ENCODE measurements at places on chromosomes 2 and 18.

- DNase-seq = no peak
Measured at GRCh38 chr2:108436976-108437375, 12.0 kb upstream of the GCC2 start.

DNA sequence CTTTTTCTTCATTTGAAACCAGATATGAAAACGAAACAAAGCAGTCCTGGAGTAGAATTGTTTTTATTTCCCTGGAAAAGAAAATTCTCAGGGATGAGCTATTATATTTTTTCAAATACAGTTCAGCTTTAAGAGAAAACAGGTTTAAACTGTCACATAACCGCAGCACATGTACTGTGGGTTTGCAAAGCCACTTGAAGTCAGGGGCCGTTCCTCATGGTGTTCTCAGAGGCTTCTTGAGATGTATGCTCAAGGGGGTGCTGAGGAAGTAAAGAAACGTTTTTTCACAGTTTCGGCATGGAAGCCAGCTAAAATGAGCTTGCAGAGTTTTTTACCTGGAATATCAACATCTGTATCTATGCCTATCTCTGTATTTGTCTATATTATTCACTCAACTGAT, 225.3 kb downstream of the MC4R start:
- no peak for DNase-seq

GRCh38 chr18:834082-834720, 22.2 kb upstream of the YES1 start:
- DNase-seq = no peak

- no peak for DNase-seq
Measured at GRCh38 chr2:25541378-25541777, 132.0 kb downstream of the DTNB start.

DNA sequence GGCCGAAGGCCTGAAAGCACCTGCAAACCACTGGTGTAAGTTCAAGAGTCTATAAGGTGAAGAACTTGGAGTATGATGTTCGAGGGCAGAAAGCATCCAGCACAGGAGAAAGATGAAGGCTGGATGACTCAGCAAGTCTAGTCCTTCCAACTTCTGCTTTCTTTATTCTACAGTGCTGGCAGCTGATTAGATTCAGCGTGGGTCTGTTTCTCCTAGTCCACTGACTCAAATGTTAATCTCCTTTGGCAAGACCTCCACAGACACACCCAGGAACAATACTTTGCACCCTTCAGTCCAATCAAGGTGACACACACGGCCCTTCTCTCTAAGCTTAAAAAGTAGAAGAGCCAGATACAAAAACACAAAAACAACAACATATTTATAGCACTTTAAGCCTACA, 43.4 kb downstream of the NMS start:
- DNase-seq = no peak

GRCh38 chr2:233497692-233498091, 68.9 kb downstream of the USP40 start:
- no peak for DNase-seq

- no peak for DNase-seq
Measured at GRCh38 chr18:2907550-2908135, 60.8 kb downstream of the EMILIN2 start.

DNA sequence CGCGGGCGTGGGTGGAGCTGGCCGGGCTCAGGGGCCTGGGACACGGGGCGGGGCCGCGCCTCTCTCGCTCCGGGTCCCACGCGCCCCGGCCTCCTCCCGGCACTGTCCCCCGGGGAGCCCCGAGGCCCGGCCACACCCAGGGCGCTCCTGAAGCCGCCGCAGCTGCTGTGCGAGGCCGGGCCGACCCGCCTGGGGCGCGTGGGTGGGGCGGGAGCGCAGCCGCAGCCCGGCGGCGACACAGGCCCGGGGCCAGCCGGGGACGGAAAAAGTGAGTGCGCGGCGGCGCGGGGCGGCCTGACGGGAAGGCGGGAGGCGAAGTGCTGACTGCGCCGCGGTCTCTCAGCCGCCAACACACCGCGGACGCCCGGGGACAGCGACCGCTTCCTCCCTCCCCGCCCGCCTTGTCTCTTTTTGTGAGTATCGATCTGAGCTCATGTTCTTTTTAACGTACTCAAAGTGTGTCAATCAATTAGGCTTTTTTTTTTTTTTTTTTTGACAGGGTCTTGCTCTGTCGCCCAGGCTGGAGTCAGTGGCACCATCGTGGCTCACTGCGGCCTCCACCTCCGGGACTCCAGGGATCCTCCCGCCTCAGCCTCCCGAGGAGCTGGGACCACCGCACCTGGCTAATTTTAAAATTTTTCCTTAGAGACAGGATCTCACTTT, 14.5 kb downstream of the PDCD1 start:
- DNase-seq = no peak

- peak; percentile 53 for DNase-seq
Measured at GRCh38 chr2:96538487-96539214, 2.1 kb downstream of the ARID5A start.

- DNase-seq = no peak
Measured at GRCh38 chr2:38907743-38908562, 18.3 kb downstream of the ARHGEF33 start.

- no peak for DNase-seq
Measured at GRCh38 chr2:63035660-63036059, 15.0 kb upstream of the OTX1 start.

DNA sequence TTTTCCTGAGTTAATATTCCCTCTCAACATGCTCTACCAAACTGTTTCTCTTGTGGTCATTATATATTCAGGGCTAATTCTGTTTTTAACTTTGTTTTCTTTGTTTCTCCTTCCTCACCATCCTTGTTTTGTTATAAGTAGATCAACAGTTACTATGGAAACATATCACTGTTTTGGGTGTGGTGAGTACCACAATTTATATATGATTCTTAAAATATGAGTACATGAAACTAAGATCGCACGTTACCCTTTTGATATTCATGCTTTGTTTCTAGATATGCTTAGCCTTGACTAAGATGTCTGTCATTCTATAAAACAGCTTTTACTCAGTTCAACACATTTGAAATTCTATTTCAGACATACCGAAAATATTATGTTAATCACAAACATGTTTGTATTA, 232.3 kb upstream of the ITGA4 start:
- DNase-seq = no peak

- no peak for DNase-seq
Measured at GRCh38 chr2:239858179-239858578, 167.0 kb downstream of the NDUFA10 start.

DNA sequence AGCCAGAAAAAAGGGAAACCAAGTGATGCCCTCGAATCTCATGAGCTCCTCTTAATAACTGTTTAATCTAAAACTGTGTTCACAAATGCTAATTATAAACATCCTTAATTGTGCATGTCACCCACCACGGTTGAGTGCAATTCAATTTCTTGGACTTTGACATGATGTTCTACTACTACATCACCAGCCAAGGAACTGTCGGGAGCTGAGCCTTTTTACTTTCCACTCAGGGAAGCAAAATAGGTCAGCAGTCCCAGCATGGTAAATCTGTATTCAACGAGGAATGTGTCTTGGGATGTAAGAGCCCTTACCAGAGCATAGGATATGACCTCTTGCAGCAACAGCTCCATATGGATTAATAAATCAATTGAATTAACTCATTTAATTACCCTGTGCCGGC, 20.8 kb upstream of the REG3G start:
- DNase-seq = no peak

DNA sequence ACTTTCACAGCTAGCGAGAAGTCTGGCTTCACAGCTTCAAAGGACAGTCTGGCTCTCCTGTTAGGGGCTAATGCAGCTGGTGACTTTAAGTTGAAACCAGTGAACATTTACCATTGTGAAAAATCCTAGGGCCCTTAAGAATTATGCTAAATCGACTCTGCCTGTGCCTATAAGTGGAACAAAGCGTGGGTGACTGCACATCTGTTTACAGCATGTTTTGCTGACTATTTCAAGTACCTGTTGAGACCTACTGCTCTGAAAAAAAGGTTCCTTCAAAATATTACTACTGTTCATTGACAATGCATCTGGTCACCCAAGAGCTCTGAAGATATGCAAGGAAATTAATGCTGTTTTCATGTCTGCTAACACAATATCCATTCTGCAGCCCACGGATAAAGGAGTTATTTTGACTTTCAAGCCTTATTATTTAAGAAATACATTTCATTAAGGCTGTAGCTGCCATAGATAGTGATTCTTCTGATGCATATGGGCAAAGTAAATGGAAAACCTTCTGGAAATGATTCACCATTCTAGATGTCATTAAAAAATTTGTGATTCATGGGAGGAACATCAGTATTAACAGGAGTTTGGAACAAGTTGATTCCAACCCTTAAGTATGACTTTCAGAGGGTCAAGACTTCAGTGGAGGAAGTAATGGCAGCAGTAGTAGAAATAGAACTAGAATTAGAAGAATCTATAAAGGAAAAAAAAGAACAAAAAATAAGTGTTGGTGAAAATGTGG, 48.9 kb downstream of the POLR1A start:
- no peak for DNase-seq
